SK-N-DZ (cell line): ENCODE measurements at places on chromosomes 3 and 15.

GRCh38 chr15:100261302-100262240 lies 80.2 kb downstream of the ADAMTS17 start:
- no peak for DNase-seq

GRCh38 chr15:70268698-70269251 lies 171.1 kb upstream of the TLE3 start:
- no peak for DNase-seq

DNA sequence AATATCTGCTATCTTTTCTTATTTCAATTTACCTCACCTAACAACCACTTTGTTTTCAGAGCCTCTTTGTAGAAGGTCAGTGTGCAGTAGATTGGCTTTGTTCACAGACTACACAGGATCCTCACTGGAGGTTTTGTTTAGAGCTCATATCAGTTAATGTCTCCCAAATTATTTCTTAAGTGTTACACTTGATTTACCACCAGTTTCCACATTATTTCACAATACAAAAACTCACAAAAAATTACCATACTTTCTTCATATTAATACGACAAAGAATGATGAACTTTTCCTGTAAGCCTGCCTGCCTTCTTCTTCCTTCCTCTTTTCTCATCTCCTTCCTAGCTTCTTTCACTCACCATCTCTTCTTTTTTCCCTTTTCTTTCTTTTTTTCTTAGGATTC lies 133.3 kb downstream of the ALCAM start:
- no peak for DNase-seq

GRCh38 chr3:13405614-13406013 lies 14.5 kb downstream of the NUP210 start:
- no peak for DNase-seq

- DNase-seq: no peak
Measured at GRCh38 chr3:41711651-41712050, 250.3 kb downstream of the ULK4 start.

GRCh38 chr15:39517122-39517855 lies 63.6 kb upstream of the THBS1 start:
- no peak for DNase-seq

GRCh38 chr3:151987893-151988292 lies 114.5 kb downstream of the SUCNR1 start:
- no peak for DNase-seq

GRCh38 chr3:129440618-129441190 lies 680 bp downstream of the IFT122 start:
- DNase-seq: no peak

- DNase-seq: no peak
Measured at GRCh38 chr15:31489281-31489680, 162.6 kb downstream of the KLF13 start.

- no peak for DNase-seq
Measured at GRCh38 chr3:49410846-49411534, 786 bp downstream of the RHOA start.

- DNase-seq: no peak
Measured at GRCh38 chr3:173770796-173771573, 373.4 kb downstream of the NLGN1 start.

- no peak for DNase-seq
Measured at GRCh38 chr15:34850121-34850520, 54.8 kb upstream of the ACTC1 start.

DNA sequence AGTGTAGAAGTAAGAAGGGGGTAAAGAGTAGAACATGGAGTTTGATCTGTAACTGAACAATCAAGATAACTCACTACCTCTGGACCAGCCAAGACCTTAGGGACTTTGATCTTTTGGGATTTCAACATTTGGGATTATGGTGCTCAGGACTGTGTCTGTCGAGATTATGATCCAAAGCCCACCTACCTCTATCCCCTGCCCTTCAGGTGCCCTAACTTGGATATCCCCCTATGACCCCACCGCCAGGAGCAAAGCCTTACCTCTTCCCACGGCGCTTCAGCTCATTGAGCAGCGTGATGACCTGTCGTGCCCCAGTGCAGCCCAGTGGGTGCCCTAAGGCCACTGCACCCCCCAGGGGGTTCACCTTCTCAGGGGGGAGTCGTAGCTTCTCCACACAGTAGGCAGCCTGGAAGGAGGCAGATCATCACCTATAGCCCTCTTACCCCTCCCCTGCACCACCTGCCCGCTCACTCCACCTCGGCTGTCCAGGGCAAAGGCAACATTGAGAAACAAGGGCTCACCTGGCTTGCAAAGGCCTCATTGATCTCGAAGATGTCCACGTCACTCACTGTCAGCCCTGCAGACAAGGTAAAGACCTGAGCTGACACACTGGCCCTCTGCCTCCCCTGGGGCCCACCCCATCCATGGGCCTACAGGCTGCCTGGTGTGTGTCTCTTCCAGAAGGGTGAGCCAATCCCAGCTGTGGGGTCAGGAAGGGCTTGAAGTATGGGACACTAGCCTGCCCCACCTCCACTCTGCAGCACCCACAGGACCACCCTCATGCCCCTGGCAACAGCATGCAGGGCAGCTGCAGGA lies 11.4 kb downstream of the ACAA1 start:
- no peak for DNase-seq

DNA sequence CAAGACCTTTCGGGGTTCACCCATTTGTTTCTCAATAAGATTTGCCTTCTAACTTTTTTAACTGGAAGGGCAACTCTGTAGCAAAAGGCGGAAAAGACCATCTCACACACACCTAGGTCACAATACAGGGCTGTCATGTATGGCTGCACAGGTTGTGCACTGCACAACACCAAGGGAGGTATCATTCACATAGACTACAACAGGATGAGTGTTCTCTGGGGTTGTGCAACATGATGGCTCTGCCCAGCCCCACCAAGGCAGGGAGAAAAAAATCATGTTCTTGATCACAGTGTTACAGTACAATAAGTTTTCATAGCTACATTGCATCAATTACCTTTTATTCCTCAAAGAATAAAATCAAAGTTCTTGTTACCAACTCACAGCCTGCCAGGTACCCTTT lies 52.8 kb downstream of the ANXA2 start:
- DNase-seq: no peak

- DNase-seq: no peak
Measured at GRCh38 chr3:143222505-143222904, 102.9 kb downstream of the CHST2 start.
